ENCODE measurements at places on chromosomes 2 and 18.

DNA sequence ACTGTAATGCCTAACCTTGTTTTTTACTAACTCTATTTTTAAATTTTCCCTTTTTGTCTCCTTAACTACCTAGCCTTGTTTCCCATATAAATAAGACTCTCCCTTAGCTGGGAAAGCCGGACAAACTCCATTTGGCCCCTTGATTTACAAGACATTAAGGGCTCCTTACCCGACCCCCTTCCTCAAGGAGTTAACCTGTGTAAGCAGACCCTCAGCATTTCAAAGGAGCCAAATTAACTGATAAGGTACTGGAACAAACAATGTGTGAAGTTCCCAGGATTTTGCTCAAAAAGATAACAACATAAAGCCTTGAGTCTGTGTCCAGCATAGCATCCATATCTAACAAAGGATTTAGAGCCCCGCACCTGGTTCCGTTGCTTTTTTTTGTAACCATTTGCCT is 59.6 kb upstream of the C2orf15 start:
- no peak for DNase-seq

GRCh38 chr2:226701052-226701451 is 98.6 kb downstream of the IRS1 start:
- DNase-seq = peak; percentile 91

GRCh38 chr2:8984157-8984556 is 19.3 kb downstream of the MBOAT2 start:
- DNase-seq = no peak

DNA sequence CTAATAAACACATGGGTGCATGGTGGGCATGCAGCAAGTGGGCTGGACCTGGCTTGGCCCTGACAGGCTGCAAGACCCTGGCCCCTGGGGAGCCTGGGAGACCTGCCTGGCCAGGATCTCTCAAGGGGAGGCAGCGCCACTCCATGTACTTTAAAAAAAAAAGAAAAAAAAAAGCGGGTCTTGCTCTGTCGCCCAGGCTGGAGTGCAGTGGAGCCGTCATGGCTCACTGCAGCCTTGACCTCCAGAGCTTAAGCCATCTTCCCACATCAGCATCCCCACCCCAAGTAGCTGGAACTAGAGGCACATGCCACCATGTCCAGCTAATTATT is 29.5 kb upstream of the SEMA4C start:
- DNase-seq = no peak

DNA sequence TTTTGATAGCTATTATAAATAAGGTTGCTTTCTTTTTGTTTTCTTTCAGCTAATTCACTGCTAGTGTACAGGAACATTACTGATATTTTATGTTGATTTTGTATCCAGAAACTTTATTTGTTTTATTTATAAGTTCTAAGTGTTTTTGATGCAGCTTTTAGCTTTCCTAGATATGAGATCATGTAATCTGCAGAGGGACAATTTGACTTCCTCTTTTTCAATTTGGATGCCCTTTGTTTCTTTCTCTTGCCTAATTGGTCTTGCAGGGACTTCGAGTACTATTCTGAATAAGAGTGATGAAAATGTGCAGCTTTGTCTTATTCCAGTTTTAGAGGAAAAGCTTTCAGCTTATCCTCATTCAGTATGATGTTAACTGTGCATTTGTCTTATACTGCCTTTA is 643.4 kb upstream of the CDH2 start:
- no peak for DNase-seq

DNA sequence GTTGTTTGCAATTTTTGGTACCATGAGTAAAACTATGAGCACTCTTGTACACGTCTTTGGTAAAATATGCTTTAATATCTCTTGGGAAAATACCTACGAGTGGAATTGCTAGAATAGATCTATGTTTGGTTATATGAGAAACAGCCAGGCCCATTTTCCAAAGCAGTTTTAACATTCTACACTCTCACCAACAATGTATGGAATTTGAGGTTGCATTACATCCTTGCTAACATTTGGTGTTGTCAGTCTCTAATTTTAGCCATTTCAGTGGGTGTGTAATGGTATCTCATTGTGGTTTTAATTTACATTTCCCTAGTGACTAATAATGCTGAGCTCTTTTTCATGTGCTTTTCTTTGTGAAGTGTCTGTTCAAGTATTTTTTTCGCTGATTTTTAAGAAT is 118.9 kb upstream of the TCF4 start:
- DNase-seq = peak; percentile 76

GRCh38 chr2:170747921-170748320 is 22.3 kb upstream of the ERICH2 start:
- DNase-seq = peak; percentile 61

DNA sequence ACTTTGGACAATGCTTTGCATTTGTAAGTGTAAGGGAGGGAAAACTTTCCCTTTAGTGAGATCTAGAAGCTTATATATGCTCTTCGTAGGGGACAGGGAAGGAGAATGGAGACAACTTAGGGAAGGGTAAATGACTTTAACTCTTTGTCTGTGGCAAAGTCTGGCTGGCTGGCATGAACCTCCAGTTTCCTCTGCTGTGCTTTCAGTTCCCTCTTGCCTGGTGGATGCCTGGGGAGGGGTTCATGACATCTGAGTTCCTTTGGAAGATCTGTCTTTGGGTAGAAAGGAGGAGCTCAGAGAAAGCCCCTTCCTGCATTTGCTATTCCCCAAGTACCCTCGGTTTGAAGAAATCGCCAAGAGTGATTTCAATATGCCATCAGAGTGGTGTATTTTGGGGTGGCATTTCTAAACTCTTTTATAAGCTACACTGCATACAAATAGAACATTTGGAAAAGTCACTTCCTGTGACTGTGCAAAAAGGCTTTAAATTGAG is 143.6 kb downstream of the VAPA start:
- peak; percentile 77 for DNase-seq

DNA sequence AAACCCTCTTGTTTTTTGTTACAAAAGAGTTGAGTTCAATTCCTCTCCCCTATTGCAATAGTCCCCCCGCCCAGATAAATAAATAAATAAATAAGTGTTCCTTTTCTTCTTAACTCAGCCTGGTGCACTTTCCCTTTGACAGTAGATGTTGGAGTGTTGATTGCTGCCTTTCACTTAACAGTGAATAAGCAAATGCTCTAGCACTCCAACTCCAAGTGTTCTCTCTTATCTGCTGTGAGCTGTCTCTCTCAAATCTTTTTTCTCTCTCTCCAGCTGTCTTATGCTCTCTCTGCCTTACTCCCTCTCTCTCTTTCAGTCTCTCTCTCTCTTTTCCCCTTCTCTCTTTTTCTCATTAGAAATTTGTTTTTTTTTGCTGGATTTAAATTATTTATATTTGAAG is 216.7 kb downstream of the TMX3 start:
- no peak for DNase-seq

DNA sequence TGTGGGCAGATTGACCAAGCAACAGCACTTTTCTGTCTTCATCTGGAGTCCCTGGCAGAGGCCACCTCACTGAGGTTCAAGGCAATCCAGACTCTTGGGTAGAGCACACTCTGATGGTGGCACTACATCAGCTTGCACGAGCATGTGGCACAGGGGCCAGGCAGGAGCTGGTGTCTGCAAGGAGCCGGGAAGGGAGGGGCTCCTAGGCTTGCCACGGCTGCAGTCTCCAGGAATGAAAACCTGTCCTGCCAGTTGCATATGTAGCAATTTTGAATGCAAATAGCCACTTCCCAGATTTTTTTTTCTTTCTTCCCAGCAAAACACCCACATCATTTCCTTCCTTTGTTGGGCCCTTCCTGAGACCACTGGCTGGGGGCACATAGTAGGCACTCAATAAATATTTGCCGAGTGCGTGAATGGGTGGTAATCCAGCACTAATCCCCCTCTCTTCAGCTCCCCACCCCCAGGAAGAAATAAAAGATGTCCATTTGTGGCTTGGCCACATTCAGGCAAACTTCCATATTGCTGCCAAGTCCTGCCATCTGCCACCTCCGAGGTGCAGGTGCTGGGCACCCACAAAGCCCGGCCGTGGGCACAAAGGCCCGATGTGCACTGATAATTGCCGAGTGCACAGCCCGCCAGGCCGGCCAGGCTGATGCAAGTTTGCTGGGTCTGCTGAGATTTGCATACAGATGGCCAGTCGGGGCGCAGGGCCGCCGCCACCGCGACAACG is 72.4 kb downstream of the MYCN start:
- no peak for DNase-seq

DNA sequence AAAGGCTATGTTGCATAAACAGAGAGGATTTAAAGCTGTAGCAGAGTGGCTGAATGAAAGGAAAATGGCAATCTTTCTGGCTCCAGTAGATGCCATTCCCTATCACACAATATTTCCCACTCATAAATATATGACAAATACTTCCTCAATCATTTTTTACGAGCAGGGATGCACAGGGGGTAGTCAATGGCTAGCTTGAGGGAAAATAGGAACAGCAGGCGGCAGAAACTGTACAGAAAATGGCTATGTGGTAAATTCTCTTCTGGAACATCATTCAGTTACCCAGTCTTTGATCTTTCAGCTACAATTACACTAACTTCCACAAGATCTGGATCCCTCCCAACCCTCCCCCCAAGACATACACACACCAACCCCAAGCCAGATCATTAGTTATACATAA is 127.2 kb downstream of the OLA1 start:
- DNase-seq = no peak

DNA sequence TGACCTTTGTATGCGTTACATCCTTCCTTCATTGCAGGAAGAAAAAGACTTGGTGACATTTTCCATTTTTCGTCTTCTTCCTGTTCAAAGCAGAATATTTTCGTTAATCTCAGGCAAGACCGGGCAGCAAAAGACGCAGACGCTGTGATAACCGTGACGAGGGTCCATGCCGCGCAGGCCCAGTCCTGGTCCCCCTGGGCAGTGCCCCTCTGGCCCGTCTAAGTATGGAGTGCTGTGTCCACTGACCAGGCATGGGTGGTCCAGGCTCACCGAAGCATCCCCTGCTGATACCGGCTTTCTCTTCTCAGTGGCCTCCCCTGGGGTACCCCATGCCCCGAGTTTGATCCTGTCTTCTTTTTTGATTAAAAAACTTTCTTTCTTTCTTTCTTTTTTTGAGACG is 135.2 kb upstream of the ASB18 start:
- DNase-seq = no peak

DNA sequence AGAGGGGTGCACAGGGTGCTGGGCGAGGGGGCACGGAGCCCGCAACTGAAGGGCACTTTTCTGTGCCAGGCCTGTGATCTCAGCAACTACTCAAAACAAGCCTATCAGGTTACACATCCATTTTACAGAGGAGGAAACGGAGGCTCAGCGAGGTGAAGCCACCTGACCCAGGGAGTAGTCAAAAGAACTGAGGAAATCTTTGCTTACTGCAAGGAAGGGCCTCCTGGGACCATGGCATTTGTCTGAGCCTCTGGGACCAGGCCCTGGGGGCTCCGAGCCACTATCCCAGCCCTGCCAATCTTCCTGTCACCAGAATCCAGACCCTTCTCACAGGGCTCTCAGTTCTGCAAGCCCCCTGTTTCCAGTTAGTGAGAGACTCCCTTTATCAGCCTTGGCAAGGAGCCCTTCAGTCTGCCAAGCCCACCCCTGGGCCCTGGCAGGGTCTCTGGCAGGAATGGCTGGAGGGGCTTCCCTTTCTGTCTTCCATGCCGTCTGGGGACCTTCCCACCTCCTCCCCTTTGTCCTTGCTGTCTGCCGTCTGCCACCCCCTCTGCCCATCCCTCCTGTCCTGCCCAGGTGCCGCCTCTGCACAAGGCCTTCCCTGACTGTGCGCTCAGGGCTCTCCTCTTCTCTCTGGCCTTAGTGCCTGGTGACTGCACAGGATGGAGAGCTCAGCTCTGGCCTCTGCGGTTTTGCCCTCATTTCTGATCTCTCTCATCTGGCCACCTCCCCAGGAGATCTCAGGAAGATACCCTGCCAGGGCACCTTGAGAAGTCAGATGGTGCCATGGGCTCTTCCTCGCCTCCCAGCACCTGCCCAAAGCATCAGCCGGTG is 194.7 kb upstream of the GLI2 start:
- no peak for DNase-seq

DNA sequence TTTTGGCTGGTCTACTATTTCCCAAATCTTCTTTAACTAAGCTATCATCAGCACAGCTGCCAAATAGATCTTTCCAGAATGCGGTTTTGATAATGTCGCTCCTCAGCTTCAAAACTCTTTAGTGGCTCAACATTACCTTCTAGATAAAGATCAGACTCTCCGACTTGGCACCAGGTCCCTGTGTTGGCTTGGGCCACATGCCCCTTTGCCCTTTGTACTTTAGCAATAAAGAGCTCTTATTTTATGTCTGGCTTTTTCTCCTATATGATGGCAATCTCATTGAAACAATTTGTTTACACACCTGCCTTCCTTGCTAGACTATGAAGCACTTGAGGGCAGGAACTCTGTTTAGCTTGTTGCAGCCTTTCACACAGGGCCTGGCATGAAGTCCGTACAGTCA is 128.9 kb upstream of the GATA6 start:
- DNase-seq = no peak

GRCh38 chr18:50158866-50159653 is 35.9 kb downstream of the MYO5B start:
- no peak for DNase-seq

DNA sequence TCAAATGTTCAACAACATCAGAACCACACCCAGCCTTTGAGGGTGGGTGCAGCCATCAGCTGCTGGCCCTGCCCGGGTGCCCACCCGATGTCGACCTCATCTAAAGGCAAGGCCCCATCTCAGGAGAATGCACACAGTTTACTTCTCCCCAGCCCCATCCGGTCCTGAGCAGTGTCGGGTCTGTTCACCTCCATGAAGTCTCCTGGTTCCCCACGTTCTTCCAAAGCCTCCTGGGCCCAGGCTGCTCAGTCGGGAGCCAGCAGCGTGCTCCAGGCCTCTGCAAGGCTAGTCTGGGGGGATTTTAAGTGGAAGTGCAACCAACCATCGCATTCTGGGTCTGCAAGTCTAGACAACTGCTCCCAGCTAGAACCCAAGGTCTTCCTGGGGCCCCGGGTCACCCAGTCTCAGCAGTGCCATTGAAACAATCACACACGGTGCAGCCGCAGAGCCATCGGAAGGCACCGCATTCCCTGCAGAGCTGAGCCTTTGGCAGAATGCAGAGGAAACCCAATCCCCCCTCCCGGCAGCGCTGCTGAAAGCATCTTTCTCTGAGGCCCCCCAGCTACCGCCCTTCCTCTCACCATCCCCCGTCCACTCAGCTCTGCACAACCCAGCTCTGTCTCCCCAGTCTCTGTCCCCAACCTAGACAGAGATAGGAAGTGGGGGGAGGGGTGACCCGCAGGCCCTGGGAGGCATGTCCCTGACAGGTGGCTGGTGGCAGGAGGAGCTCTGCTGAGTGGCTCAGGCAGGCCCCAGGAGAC is 8.5 kb downstream of the ESPNL start:
- no peak for DNase-seq

- no peak for DNase-seq
Measured at GRCh38 chr2:125935559-125935958, 720.4 kb upstream of the GYPC start.

DNA sequence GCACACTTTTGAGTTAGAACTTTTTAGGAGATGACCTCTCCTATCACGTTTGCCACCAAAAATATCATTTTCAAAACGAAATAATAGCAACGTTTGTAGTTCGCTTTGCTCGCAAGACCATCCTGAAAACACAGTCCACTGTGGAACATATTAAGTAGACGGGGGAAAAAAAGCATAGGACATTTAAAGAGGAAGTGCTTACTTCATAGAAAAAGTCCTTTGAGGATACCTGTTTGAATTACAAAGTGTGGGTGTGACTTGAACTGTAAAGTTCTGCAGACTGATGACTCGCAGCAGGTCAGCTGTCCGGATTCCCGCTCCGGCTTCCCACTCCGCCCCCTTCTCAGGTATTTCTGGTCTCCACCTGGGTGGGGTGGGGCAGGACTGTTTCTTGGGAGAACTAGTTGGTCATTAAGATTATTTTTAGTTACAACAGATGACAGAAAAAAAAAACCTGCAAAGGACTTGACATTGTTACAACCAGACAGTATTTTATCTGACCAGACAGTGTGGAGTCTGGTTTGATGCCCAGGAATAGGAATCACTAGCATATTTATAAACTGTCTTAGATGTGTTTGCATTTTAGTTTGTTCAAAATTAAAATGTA is 13.3 kb downstream of the CNOT11 start:
- DNase-seq = no peak
